ENCODE measurements at places on chromosomes 1 and 21.

DNA sequence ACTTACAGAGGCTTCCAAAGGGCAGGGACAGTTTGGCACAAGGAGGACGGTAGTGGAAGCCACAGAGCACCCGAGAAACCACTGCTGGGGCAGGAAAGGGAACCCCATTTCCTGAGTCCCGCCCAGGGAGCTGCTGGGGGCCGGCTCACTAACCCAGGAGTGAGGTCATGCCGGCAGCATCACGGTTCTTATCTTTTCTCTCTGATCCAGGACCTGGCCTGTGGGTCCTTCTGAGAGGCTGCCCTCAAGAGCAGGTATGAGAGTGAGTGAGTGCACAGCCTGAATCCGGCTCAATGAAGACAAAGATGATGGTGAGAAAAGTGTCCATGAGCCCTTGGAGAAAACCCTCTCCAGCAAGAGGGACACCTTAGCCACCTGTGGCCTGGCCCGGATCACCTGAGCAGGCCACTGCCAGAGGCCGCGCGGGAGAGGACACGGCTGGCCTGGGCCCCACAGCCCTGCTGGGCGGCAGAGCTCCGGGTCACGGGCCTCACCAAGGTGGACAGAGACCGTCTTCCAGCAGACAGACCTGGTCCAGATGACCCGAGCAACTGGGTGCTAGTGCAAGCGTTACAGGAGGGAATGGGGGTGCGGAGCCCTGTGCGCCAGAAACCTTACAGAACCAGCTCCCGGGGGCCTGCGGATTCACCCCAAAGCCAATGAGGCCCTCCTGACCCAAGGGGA, 94.9 kb downstream of the RIPK4 start:
- no peak for DNase-seq

DNA sequence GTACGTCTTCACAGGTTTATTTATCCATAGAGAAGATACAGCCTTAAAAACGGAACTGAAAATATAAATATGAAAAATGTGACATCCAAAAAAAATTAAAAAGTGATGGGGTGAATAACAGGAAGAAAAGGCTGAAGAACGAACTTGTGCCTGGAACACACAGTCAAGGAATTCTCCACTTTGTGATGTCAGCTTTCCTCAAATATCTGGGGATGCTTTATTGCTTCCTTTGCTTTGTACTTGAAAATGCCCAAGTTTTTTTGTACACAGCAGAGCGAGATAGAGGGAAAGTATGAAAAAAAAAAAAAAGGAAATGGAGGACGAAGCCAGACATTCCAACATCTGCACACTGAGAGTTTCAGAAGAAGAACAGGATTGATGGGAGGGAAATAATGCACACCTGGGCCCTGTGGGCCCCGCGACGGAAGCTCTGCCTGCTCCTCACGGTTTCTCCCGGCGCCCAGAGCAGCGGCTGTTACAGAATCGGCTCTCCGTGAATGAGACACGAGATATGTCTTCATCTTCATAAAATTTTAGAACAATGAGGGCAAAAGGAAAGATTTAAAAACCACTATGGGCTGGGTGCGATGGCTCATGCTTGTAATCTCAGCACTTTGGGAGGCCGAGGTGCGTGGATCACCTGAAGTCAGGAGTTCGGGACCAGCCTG, 10.0 kb upstream of the LRRC3 start:
- no peak for DNase-seq

- no peak for DNase-seq
Observed at GRCh38 chr1:231517076-231517475, 11.4 kb upstream of the TSNAX start.

DNA sequence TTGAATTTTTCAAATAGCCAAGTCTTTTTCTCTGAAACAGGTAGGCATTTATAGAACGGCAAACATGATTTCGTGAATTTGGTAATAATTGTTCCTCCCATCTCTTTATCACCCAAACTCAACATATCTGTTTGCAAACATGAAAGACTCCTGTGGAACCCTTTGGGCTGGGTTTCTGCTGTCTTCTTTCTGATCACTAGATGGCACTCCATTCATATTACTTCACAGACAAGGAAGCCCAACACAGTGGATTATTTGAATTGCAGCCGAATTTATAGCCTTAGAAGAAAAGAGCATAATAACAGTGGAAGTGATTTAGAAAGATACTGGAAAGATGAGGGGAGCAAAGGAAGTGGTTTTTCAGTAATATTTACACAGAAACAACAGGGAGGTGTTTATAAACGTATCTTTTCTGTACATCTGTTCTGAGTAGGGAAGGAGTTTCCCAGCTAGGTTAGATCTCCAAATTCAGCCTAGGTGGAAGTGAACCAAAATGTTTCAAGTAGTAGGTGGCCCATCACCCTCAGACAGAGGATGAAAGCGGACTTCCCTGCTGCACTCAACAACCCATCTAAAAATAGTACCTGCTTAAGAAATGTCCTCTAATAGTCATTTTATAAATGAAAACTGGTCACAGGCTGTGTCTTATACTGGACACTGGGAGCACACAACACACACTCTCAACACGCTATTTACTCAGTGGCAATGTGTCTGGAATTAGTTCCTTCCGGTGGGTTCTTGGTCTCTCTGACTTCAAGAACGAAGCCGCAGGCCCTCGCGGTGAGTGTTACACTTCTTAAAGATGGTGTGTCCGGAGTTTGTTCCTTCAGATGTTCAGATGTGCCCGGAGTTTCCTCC, 67.6 kb downstream of the MAP3K21 start:
- DNase-seq, result no peak

- DNase-seq, result no peak
Observed at GRCh38 chr21:43637530-43638158, 21.6 kb downstream of the HSF2BP start.

GRCh38 chr1:245901565-245901964, 605.5 kb downstream of the SMYD3 start:
- no peak for DNase-seq

DNA sequence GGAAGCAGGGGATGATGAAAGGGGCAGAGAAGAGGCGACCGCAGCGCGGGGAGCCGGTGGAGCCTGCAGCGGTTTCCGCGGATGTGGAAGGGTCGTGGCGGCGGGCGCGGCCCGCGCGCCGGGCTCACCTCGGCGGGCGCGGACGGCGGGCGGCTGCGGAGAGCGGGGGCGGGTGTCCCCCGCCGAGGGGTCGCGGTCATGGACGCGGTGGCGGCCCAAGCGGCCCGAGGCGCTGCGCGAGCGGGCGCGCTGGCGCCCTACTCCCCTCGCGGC, 572 bp downstream of the LPGAT1 start:
- no peak for DNase-seq

- DNase-seq, result no peak
Observed at GRCh38 chr1:175314300-175314699, 121.7 kb upstream of the KIAA0040 start.

DNA sequence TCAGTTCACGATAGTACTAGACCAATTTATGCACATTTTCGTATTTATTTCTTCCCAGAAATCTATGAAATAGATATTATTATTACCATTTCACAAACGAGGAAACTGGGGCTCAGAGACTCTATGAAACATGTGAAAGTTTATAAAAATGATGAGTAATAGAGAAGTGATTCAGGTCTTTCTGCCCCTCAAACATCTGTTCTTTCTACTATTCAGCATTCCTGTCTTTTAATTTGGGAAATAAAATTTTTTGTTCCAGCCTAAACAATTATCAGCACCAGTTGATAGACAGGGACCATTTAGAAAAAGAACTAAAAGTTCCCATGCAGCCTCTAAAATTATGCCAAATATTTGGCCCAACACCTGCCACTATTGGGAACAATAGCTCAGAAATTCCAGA, 585.1 kb downstream of the PTPRC start:
- no peak for DNase-seq

- DNase-seq, result no peak
Observed at GRCh38 chr1:181541947-181542346, 58.6 kb downstream of the CACNA1E start.

- no peak for DNase-seq
Observed at GRCh38 chr1:16296643-16297042, 55.6 kb downstream of the FBXO42 start.

DNA sequence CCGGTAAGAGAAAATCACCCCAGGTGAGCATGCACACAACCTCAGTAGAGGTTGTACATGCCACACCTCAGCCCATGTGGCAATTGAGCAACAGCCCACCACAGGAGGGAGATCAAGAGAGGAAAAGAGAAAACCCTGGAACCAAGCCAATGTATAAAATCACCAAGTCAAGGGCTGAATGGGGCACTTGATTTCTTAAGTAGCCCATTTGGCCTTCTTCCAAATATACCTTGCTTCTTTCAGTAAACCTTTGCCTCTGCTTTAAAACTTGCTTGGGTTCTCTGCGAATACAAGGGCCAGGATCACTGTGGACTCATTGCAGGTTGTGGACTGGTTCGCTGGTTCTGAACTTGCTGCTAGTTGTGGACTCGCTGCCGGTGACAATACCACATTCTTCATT, 1814.0 kb downstream of the PLA2G4A start:
- DNase-seq, result no peak

GRCh38 chr1:151070474-151071276, at the start of gene GABPB2:
Gene GABPB2, plus strand, starts transcription at chr1:151070761. Its CDS starts 17,429 bp downstream, at chr1:151088190.
- DNase-seq, result peak; percentile 81

DNA sequence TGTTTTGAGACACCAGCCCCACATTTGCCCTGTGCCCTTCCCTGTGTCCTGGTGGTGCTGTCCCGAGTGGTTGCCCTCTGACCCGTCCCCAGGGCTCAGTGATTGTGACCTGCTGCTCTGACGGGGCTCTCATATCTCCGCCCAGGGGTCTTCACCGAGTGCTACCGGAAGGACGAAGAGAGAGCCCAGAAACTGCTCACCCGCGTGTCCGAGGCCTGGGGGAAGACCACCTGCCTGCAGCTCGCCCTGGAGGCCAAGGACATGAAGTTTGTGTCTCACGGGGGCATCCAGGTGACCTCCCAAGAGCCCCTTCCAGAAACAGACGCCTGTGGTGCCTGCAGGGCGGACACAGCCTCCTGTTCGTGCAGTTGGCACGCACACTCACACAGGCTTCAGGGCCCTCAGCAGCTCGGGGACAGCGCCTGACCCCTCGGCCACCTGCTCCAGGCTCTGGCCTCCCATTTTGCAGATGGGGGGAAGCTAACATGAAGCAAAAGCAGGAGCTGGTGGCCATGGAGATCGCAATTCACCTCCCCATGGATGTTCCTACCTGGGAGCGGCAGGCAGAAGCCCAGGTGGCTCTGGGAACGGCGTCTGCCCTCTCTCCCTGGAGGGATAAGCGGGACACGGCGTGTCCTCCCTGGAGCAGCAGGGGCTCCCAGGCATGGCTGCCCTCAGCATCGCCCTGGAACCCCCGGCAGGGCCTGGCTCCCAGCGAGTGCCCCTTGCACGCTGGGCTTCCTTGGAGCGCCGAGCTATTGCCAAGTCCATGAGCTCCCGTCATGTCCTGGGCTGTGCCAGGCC, 45.9 kb downstream of the TRPM2 start:
- no peak for DNase-seq

- DNase-seq, result no peak
Observed at GRCh38 chr1:108521990-108522393, 37.9 kb upstream of the EEIG2 start.

DNA sequence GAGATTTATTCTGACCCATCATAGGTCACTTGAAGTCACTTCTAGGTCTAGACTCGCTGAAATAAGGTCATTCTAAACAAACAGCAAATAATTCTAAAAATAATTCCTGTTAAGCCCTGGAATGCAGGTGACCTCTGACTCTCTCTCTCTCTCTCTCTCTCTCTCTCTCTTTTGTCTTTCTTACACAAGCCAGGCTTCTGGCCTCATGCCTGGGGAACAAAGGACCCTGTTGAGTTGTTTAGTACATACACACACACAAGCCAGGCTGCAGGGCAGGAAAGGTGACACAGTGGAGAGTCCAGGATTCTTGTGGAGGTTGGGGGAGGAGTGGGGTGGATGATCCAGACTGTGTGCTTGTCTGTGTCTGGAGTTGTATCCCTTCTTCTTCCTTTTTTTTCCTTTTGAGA, 4.0 kb upstream of the MEX3A start:
- DNase-seq, result no peak

DNA sequence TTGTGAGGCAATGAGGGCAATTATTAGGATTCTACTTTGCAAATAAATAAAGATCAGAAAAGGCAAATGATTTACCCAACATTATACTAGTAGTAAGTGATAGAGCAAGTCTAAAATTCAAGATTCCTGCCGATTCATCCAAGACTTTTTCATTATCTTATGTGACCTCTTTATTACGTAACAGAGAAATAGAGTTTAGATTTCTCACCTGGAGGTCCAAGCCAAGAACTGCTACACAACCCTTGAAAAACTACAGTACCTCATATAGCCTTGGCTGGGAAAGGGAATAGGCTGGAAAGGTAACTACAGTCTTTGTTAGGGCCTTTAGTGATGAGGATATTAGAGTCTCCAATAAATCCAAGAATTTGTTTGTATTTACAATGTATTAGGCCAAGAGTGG, 13.3 kb downstream of the EEIG2 start:
- no peak for DNase-seq

DNA sequence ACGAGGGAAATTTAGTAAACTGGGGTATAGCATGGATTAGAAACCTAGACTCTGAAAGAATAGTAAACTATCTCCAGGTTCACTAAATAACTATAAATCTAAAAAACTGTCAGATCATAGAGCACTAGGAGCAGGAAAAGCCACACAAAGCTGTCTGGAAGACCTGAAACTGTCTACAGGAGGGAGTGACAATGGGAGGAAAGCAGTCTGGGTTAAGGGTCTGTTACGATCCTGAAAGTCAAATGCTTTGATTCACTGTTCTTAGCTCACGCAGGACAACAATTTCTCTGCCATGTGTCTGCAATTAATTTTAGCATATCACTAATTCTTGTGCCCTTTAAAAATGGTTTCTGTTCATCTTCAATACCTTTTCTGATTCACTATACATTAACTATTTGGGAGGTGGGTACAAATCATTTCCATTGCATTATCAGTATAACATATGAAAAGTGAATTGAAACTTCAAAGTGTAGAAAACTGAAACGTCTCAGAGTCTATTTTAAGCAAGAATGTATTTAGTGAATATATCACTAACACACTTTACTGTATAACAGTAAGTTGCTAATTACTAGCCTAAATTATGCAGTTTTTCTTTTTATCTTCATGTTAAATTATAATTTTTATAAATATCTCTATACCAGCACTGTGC, 18.4 kb downstream of the CEP170 start:
- DNase-seq, result no peak

DNA sequence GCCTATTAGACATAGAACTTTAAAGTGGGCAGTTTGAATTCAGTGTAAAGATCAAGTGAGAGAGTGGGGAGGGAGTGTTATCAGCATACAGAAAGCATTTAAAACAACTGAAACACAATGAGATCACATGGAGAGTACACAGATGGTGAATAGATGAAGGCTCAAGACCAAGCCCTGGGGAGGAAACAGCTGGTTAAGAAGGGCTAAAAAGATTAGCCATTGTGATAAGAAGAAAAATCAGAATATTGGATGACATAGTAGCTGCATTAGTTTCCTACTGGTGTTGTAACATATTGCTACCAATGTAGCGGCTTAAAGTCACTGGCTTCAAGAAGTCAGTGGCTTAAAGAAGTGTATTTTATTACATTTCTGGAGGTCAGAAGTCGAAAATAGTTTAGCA, 443.4 kb upstream of the RGS18 start:
- no peak for DNase-seq

GRCh38 chr1:183081402-183082120, 58.3 kb downstream of the LAMC1 start:
- DNase-seq, result no peak

DNA sequence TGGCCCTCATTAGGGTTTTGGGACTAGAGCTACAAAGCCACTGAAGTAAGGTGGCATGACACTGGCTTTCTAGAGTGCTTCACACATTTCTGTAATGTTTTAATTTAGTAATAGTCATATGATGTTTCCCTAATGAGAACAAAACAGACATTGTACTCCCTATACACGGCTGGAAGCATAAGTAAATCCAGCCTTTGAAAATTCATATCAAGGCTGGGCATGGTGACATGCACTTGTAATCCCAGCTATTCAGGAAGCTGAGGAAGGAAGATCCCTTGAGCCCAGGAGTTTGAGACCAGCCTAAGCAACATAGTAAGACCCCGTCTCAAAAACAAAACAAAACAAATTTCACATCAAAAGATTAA, 7.4 kb downstream of the USP48 start:
- DNase-seq, result no peak
